Fibroblast of lung (primary cell): ENCODE measurements at places on chromosomes 6 and 20. TPM values are rescaled to one million over a fixed set of nuclear protein-coding genes. Genes with fewer than 3 reads are reported as not detected.
A peak's percentile ranks its signal among the peaks of the same experiment; 100 is the strongest.

- DNase-seq: peak; percentile 40
These were observed 34.9 kb upstream of the MAN1A1 start for GRCh38 chr6:119384444-119384843.

DNA sequence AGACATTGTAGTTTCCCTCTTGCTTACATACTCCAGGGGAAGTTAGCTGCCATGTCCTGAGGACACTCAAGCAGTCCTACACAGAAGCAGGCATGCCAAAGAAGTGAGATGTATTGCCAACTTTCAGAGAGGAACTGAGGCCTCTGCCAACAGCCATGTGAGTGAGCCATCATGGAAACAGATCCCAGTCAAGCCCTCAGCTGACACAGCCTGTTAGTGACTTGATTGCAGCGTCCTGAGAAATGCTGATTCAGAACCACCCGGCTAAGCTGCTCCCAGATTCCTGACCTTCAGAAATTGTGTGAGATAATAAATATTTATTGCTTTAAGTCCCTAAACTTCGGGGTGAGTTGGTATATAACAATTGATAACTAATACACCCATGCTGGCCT lies 38.1 kb downstream of the GSTA2 start:
- DNase-seq: no peak

GRCh38 chr20:11814267-11814666 lies 103.4 kb upstream of the BTBD3 start:
- peak; percentile 9 for DNase-seq

- peak; percentile 53 for DNase-seq
These were observed 79.0 kb downstream of the ANKEF1 start for GRCh38 chr20:10113746-10114145.

DNA sequence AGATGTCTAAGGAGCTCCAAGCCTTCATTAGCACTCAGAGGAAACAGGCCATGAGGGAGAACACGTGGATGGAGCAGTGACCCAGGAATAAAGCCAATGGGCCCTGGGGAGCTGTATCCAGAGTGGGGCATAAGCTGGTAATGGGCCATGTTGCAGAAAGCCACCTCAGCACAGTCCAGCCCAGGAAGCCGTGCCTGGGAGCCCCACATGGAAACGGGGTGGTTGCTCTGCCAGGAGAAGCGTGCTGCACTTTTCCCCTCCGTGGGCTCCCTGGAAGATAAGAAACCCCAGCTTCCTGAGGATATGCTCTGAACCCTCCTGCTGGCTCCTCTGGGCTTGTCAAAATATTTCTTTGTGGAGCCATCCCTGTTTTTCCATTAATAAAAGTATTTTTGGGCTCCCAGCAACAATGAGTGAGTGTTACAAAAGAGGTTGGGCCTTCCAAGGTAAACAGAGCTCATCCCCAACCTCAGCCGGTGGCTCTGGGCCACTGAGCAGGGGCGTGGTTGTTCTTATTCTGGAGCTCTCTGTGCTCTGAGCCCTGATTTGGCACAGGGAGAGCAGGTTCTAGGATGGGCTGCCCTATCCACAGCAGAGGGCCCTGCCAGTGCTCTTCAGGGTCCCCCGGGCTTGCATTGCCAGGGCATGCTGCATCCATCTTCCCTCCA lies 31.2 kb upstream of the NFATC2 start:
- peak; percentile 47 for DNase-seq

GRCh38 chr6:26172608-26172968 lies 85.4 kb downstream of the HFE start:
- DNase-seq: peak; percentile 52

DNA sequence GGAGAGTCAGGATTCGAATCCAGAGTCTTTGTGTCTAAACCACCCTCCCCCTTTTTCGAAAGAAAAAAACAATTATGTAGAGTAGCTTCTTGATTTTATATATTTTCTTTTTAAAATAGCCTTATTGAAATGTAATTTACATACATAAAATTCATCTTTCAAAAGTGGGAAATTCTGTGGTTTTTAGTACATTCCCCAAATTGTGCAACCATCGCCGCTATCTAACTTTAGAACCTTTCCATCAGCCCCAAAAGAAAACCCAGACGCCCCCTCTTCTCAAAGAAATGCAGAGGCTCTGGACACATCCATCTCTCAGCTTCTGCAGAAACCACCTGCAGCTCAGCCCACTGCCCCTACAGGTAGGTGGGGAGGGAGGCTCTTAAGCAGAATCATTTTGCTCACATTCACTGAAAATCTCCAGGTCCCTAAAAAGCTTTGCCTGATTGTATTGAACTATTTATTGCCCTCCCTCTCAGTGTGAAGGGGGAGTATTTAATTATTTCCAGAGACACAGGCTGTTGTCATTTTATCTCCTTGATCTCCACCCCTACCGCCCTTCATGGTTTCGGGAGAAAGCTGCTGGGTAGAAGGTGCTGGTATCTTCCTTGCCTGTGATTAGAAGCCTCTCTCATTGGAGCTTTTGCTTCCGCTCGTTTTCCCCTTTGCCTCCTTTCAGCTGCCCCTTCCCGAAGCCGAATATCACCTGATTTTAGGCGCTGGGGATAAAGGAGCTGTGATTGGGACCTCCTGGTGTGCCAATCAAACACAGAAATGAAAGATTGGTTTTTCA lies 68.7 kb upstream of the KCNG1 start:
- no peak for DNase-seq

DNA sequence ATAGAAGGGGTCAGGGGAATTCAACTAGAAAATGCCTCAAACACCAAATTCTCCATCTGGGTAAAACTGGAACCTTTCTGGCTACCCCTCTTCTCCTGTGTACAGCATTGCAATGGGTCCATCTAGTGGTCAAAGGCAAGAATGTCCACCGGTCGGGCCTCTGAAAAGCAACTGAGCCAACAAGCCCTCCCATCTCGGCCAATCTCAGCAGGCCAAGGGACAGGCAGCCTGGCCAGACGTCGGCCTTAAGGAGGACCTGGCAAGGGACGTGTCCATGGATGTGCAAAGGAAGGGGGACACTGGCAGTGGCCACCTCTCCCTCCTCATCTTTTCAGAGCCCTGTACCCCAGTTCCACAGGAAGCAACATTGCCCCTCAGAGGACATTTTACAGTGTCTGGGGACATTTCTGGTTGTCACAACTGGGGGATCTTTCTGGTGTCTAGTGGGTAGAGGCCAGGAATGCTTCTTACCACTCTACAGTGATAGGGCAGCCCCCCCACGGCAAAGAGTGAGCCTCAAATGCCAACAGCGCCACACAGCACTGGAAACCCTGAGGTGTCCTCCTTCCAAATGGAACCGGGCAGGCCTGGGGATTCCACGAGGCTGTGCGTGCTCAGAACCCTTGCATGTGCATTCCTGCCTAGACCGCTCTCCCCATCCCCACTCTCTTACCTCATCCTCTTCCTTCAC lies 99.8 kb upstream of the FOXA2 start:
- peak; percentile 36 for DNase-seq

DNA sequence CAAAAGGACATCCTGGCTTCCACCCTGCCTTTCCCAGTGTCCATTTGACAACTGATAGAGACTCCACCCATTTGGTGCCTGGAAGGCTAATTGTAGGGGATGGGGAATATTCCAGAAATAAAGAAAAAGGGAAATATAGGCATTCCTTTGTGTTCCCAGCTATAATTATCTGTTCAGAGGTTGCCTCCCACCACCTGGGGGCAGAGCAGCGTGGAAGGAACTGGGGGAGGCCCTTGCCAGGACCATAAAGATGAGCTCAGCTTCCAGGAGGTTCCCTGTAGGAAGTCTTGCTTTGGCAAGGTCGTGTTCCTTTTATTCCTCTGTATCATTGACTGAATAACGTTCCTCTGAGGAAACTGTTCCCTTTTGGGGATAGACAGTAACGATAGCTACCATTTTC lies 214.7 kb downstream of the TFAP2C start:
- no peak for DNase-seq

- no peak for DNase-seq
These were observed 93.2 kb downstream of the TBX18 start for GRCh38 chr6:84671183-84671582.

DNA sequence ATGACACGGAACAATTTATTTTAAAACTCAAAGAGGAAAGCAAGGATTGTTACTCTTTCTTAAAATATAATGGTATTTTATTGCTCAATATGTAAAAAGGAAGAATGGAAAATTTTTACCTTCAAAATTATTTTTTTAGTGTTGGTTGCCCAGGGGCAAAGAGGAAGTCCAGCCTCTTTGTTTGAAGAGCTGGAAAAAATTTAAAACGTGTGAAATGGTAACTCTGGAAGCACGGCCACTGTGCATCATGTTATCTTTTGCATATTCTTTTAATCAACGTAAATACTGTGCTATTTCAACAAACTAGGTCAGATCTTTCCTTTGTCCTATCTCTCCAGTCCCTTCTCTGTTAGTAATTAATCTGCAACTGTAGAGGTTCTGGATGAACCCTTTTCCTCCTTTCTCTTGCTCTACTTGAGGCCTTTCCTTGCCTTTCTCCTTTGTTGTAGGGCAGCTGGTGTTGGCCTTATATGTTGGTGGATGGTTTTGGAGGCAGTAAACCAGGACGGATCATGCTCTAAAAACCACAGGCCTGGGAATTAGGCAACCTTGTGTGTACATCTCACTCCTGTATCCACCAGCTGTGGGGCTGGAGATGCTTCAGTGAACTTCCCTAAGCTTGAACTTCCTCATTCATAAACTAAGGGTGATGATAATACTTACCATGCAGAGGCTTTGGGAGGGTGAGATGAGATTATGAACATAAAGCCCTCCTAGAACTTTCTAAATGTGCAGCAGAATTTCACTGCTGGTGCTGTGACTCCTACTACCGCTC lies 143.3 kb downstream of the PRL start:
- no peak for DNase-seq

DNA sequence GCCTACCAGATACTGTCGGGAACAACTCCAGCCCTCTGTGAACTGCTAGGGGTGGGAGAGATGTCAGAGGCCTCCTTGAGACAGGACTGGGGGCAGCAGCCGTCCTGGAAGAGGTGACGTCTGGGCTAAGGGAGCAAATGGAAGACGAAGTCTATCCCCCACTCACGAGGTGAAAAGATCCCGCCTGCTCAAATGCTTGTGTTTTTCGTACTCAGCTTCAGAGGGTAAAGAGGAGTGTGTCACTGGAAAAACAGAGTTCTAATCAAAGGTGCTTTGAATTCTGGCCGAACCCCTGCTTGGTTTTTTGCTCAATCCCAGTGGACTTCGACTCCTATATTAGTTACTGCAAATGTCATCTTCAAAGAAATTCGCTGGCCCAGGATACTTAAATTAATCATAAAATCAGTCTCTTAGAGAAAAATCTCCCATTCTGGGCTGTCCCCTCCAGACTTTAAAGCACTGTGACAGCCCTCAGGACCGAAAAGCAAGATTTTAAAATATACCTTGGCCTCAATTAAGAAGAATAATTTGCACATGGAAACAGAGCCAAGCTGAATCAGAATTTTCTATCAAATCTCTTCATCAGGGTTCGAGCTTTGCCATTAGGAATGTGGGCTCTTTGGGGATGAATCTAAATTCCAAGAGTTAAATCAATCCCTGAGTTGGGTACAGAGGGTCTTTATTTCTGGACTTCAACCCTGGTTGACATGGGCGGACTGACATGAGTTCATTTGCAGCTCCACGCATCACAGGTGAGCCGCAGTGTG lies 61.8 kb upstream of the AFDN start:
- no peak for DNase-seq

GRCh38 chr20:7087803-7088202 lies 320.3 kb downstream of the BMP2 start:
- DNase-seq: no peak

DNA sequence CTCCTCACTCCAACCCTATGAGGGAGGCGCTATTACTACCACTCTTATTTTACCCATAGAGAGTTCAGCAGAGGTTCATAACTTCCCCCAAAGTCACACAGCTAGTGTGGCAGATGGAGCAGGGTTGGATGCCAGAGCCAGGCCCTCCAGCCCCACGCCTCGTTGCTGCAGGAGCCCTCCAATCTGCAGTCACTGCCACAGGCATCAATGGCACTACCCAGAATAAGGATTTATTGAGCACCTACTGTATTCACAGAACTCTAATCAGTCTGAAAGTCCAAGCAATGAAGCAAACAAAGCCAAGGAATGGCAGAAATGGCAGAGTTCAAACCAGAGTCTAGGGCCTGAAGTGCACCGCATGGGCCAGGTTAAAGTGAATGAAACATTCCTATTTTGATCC lies 144.9 kb downstream of the LPA start:
- no peak for DNase-seq

- no peak for DNase-seq
These were observed 24.0 kb downstream of the MAPK13 start for GRCh38 chr6:36154286-36154685.

DNA sequence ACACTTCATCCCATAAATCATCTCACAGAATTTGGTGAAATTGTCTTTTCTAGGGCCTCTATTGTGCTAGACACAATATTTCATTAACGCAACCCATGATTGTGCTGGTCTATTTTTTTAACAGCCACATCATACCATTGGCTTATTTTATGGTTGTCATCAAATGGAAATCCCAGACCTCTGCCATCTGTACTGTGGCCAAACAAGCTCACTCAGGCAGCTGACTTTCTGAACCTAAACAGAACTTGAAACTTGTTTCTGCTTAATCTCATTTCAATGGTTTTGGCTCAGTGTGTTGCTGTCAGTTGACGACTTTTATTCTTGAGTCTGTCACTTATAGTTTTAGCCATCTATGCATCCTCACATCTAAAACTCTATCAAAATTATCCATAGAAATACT lies 111.8 kb downstream of the HAO1 start:
- peak; percentile 24 for DNase-seq

DNA sequence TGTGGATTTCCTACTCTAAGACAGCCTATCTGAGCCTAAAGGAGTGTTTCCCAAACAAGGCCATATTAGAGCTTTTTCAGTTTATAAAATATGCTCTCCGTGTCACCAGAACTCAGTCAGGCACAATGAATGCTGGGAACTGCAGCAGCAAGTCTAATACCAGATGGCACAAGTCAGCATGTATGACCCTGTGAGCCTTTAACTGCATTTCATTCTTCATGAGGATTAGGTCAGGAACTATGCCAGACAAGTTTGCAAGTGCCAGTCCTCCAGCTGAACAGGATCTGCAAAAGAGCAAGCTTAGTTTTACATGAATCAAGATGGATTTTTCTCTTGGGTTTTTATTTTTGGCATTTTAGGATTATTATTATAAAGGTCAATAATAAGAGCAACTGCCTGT lies 66.7 kb upstream of the SAMD5 start:
- DNase-seq: no peak

DNA sequence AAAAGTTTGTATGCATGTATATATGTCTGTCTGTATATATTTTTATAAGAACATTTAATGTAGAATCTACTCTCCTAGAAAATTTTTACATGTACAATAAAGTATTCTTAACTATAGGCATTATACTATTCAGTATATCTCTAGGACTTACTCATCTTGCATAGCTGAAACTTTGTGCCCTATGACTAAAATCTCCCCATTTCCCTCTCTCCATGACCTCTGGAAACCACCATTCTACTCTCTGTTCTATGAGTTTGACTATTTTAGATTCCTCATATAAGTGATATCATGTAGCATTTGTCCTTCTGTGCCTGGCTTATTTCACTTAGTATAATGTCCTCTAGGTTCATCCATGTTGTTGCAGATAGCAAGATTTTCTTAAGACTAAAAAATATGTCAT lies 205.1 kb upstream of the SMLR1 start:
- DNase-seq: no peak

GRCh38 chr6:164216839-164217238 lies 802.3 kb downstream of the QKI start:
- no peak for DNase-seq

The RFX6 gene
- not detected in 2 replicates for total RNA-seq

The BIRC7 gene
- total RNA-seq: not detected in 2 replicates

The FAM162B gene
- 13.1 and 16.2 TPM in 2 replicates for total RNA-seq

The SLC35D3 gene
- total RNA-seq: not detected in 2 replicates

The AK9 gene
- 10.4 and 15.2 TPM in 2 replicates for total RNA-seq

The GPX5 gene
- total RNA-seq: not detected in 2 replicates

The SMLR1 gene
- not detected in 2 replicates for total RNA-seq

The RAET1G gene
- total RNA-seq: 3.3 and 8.8 TPM in 2 replicates

The C6orf120 gene
- total RNA-seq: 41.9 and 46.2 TPM in 2 replicates

The PTK6 gene
- under 0.01 and 0.17 TPM in 2 replicates for total RNA-seq
